Fibroblast of villous mesenchyme (primary cell): ENCODE measurements at places on chromosomes 1 and 21. TPM values are rescaled to one million over a fixed set of nuclear protein-coding genes. Genes with fewer than 3 reads are reported as not detected.

DNA sequence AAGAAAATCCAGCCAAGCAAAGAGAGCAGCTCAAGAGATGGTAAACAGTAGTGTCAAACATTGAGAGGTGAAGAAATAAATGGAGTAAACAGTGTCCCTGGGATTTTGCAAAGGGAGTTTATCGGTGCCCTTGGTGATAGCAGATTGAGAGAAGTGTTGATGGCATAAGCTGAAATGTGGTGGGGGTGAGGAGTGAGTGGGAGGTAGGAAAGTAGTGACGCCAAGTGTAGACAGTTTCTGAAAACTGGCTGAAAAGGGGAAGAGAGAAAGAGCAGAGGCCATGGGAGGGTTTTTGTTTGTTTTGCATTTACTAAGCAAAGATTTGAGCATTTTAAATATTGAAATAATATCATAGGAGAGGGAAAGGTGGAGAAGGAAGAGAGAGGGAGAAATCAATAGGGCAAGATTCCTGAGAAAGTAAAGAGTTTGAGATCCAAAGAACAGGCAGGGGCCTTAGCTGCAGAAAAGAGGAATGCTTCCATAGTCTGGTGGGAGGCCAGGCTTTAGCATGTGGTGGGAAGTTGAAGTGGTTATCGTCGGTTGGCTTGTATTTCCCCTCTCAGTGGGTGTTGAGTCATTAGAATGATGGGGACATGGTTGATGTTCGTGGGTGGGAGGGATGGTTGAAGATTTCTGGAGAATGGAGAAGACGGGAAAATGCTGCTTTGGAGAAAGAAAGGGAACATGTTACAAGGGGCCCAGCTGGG, 26.8 kb upstream of the RASAL2 start:
- DNase-seq: no peak

DNA sequence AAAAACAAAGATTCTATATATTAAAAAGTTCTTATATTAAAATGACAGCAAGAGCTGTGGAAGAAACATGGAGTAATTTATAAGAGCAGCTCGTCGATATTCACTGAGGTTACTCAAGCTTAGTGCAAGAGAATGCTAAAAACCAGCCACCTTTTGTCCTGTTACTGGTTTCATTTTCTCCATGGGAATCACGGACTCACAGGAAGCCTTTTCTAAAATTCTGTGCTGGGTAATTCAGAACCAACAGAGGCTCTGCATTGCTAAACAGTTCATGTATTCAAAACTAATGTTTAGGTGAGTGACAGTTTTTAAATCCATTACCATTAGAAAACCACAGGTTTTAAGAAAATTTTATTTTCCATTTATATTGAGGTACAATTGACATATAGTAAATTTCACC, 147.8 kb upstream of the MAP1LC3C start:
- DNase-seq: no peak

- DNase-seq: no peak
Measured at GRCh38 chr1:179821524-179821923, 56.1 kb downstream of the TOR1AIP2 start.

DNA sequence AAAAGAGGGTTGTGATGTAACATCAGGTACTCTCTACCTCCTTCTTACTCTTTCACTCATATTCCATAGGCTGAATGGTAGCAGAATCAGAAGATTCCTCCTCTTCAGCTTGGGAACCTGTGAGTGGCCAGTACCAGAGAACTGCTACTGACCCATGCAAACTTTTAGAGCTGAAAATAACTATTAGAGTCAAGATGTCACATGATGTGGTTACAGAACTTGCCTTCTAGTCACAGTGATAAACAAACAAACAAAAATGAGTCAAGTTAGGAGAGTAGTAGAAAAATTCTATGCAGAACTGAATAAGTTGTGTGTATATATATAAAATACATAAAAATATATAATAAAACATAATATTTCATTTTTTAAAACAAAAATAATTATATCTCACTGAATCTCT, 47.6 kb upstream of the RGS1 start:
- DNase-seq: no peak

DNA sequence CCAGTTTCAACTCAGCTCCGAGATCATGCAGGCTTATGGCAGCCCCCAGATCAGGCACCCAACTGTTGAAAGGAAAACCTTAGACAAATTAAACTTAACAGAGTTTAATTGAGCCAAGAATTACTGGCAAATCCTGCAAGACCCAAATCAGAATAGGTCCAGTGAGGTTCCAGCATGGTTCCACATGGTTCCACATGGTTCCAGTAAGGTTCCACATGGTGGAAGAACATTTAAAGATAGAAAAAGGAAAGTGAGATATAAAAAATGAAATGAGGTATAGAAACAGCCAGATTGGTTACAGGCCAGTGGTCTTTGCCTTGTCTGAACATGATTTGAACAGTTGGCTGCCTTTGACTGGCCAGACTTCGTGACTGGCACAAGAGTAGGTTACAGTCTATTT, 288.8 kb upstream of the LRRC7 start:
- no peak for DNase-seq

GRCh38 chr1:246091477-246091876, 415.6 kb downstream of the SMYD3 start:
- no peak for DNase-seq

DNA sequence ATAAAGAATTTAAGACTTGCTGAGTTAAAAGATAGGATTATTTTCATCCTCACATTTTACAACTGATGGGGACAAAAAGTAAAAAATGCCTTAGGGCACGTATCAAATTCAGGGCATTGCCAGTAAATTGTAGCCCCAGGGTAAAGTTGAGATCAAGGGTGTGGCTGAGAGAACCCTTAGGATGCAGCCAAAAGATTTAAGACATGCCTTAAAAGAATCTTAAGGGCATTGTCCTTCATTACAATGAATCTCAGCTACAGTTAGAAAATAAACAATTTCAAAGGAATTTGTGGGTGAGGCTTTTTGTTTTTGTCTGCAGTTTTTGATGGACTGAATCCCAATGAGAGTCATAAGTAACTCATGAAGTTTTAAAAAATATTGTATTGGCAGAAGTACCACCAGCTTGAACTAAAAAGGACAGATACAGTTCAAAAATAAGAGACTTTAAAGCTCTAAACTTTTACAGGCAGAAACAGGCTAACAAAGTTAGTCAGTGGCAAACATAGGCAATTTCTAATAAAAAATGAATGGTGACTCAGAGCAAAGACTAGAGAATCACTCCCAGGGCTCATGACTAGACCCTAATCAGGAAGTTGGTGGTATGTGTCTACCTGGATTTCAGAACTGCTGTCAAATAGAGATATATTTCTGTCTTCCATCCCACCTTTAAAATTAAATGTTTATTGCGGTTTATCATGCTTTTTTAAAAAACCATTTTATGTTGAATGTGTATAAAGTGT, 165.1 kb upstream of the SNX7 start:
- no peak for DNase-seq

The EPHA10 gene
- under 0.01 TPM in 1 of 2 replicates, not detected in the other for total RNA-seq

The GOLT1A gene
- not detected in 2 replicates for total RNA-seq

The AJAP1 gene
- under 0.01 and 0.64 TPM in 2 replicates for total RNA-seq
